Calu3 (cell line): ENCODE measurements at places on chromosomes 11 and 22. TPM values are rescaled to one million over a fixed set of nuclear protein-coding genes. Genes with fewer than 3 reads are reported as not detected.

SPDYC gene
- not detected in 2 replicates for total RNA-seq

DNA sequence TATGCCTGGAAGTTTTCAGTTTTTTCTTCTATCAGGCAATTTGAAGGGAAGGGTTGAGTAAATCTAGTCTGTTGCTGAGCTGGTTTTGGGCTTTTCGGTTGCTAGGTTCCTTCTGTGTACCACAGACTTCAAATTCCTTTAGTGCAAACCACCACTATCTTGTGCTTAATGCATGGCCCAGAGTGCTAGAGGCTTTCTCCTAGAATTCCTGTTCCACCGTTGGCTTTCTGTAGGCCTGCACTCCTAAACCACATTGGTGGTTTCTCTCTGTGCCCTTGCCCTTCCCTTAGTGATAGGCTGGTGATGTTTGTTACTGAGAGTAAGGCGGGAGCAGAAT is 47.1 kb upstream of the CTSC start:
- H3K27ac ChIP-seq, result no peak overlapping the region
- H3K4me3 ChIP-seq, result no peak overlapping the region
- no peaks in the 10 kb centered on the region for H3K36me3 ChIP-seq

DNA sequence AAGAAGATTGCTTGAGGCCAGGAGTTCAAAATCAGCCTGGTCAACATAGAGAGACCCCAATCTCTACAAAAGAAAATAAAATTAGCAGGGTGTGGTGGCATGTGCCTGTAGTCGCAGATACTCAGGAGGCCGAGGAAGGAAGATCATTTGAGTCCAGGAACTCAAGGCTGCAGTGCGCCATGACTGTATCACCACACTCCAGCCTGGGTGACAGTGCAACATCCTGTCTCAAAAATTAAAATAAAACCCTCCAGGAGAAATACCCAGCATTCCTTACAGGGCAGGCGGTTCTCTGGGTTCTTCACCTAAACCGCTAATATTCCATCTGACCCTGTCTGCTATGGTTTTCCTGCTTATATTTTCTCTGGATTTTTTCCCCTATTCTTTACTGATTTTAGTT is 13.5 kb downstream of the TCF20 start:
- H3K36me3 ChIP-seq, result no peaks in the 10 kb centered on the region
- no peak overlapping the region for H3K4me3 ChIP-seq

OR5A1 gene
- total RNA-seq, result not detected in 2 replicates

LINC01488 gene
- total RNA-seq, result not detected in 2 replicates

OR4A16 gene
- not detected in 2 replicates for total RNA-seq

OR51E2 gene
- not detected in 2 replicates for total RNA-seq

TMEM179B gene
- total RNA-seq, result 65.6 and 72.3 TPM in 2 replicates

EFCAB6 gene
- 2.2 and 2.3 TPM in 2 replicates for total RNA-seq
